C1 segment of cervical spinal cord (tissue), 14 donors: ENCODE measurements at places on chromosomes 6 and 20.

- no peak for DNase-seq
These were observed 16.9 kb downstream of the CGAS start for GRCh38 chr6:73435236-73435635.

DNA sequence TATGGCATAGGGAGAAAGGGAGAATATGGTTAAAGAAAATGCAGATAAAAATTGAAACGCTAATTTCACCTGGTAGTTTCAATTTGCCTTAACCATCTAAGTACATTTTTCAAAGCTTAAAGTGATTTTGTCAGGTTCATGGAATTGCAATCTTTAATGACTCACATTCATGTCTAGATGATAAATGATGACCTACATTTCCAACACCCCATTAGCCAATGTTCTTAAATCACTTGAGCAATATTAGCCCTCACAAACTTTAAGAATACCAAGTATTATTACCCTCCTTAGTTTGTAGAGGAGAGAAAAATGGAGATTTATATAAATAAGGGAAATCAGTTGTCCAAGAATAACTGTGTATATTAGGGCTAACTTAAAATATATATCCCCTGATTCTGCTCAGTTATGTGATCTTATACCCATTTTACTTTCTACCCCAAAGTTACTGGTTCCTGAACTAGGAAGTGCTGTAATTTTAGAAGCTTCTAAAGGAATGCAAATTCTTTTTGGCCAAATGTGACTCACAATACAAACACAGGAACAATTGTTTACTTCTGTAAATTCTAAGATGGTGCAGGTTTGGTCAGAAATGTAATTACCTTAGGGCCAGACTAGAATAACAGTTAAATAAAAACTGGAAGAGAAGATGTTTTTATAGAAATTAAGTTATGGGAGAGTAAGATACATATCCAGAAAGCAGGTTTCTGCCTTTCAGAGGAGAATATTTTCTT lies 34.5 kb downstream of the TPBG start:
- DNase-seq, result no peak

GRCh38 chr6:13527671-13528056 lies 40.3 kb upstream of the GFOD1 start:
- no peak for DNase-seq

- DNase-seq, result no peak
These were observed 13.6 kb downstream of the KCNK5 start for GRCh38 chr6:39215640-39216158.

GRCh38 chr6:100879317-100879716 lies 1.8 kb downstream of the ASCC3 start:
- no peak for DNase-seq

DNA sequence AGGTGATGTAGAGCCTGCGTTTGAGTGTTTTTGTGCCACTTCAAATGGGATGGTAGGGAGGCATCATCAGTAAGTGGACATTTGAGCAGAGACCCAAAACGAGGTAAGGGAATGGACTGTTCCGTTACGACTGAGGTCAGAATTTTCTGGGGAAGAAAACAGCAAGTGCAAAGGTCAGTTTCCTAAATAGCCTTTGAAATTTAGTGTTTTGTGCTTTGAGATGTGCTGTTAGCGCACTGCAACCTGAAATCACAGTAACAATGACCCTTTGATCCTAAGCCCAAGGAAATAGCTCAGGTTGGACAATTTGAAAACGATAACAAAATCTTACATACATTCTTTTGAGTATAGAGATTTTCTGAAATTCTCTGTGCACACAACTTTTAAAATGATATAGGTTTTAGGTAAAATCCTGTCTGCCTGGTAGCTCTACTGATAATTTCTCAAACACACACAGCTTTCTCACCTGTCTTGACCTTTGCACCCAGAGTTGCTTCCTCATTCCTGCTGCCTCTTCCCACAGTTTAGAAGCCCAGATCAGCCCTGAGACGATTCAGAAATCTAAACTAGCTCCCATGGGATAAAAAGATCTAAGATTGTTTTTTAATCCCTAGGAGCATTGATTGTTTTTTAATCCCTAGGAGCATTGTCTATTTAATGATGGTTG lies 22.1 kb downstream of the DCBLD1 start:
- no peak for DNase-seq

DNA sequence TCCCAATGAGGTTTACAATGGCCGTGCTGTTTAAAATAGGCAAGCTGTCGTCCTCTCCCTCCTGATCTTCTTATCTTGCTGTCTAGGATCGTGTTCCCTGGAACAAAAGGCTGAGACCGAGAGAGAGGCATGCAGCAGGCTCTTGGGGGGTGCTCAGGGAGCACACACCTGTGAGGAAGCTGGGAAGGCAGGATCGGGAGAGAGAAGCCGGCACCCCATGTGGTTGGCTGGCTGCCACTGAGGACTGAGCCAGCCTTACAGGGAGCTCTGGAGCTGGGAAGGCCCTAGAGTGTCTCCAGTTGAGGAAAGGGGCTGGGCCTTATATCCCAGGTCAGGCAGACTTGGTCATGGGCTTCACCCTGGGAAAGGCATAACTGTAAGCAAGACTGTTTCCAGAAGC lies 184.2 kb downstream of the LY86 start:
- DNase-seq, result no peak

- DNase-seq, result no peak
These were observed 371.1 kb downstream of the FOXA2 start for GRCh38 chr20:22213271-22213670.

DNA sequence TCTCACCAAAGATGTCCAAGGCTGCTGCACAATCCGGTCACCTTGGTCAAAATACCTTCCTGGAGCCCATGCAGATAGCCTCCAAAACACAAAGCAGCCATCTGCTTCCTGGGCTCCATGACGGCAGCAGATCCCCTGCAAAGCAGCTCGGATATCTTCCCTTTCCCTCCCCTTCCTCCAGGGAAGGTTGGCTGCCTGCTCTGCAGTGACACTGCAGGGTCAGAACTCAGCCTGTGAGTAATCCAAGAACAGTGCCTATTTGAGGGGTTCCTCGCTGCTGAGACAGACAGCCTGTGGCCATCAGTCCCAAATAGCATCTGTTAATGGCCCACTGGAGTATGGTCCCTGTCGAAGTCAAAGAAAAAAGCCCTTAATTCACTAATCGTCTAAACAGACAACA lies 270.8 kb downstream of the PREX1 start:
- no peak for DNase-seq

- DNase-seq, result no peak
These were observed 293.7 kb downstream of the BTBD3 start for GRCh38 chr20:12211361-12211760.

- DNase-seq, result no peak
These were observed 60.6 kb downstream of the TOX2 start for GRCh38 chr20:43975096-43975768.

- no peak for DNase-seq
These were observed 23.4 kb upstream of the SCGN start for GRCh38 chr6:25628471-25629197.

GRCh38 chr6:66556936-66557335 lies 849.9 kb upstream of the EYS start:
- no peak for DNase-seq

DNA sequence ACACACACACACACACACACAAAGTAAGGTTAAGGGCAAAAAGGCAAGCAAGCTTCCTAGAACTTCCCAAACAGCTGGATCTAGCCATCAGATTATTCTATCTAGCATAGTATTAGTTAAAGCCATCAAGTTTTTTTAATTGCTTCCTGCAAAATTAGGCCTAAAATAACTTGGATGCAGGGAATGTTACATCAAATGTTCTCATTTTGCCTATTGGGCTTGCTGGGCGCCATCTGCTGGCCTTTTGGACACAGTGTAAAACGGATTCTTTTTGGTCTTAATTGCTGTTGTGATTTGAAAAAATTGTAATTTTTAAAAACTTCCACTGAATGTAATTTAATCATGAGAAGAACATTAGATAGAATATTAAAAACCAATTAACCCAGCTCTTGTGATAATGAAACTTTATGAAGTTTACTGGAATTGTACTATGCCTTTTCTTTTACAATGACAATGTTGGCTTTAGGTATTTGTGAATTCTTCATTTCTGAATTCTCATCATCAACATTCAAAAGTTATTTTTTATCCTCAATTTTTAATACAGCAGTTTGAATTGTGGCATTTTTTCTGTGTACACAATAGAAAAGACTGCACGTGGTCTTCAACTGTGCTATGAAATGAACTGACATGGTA lies 6.8 kb downstream of the MKKS start:
- peak; percentile 5 for DNase-seq

DNA sequence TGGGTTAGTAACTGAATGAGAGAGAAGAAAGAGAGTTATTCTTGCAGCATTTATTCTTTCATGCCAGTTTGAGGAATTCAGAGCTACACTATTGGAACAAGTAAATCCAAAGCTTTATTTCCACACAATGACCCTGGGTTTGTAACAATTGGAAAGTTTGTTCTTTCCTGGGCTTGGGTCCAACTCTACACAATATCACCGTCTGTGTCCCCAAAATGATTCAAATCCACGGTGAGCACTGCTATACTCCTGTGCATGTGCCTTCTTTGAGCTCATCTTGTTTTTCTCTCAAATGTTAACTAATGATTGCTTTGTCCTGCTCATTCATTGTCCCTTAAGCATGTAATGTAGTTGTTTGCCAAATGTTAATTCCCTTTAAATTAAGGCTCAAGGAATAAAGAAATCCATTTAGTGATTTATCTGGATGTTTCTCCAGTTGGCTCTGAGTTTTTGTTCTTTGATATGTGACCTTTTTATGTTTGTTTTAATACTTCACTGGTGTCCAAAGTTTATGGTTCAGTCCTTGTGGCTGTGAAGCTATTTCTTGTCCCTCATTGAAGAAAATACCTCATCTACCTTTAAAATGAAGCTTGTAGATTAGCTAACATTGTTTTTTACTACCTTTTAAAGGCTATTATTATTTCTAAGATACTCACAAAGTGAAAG lies 20.5 kb upstream of the CRISP3 start:
- DNase-seq, result no peak

GRCh38 chr20:45959956-45960630 lies 11.9 kb downstream of the ZNF335 start:
- no peak for DNase-seq

GRCh38 chr6:126427713-126428112 lies 87.8 kb downstream of the CENPW start:
- DNase-seq, result no peak

- DNase-seq, result no peak
These were observed 383.9 kb downstream of the PLCB1 start for GRCh38 chr20:8515810-8516435.

DNA sequence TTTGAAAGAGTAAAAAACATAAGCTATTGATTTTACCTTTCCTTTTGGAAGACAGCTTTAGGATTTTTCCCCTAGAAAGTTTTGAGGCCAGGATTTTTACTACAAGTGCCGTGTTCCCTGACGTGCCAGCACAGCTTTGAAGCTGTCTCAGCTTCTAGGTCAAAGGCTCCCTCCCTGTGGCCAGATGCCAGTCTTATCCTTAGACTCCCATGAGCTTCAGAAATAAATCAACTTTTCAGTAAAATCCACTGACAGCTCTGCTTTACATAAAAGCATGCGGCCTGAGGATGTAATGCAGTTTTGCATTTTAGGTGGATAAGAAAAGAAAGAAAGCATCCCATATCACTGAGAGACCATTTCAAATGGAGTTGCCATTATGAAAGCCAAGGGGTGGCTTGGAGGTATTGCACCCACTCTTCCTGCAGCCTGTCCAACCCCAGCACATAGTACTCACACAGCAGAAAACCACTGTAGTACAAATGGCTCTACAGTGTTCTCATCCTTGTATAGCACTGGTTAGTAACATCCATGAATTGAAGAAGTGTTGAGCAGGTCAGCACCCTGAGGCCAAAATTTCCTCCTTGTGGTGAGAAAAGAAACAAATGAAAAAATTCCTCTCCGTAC lies 15.2 kb upstream of the ATXN1 start:
- no peak for DNase-seq

- DNase-seq, result no peak
These were observed 97.6 kb downstream of the ESR1 start for GRCh38 chr6:151905072-151905471.

DNA sequence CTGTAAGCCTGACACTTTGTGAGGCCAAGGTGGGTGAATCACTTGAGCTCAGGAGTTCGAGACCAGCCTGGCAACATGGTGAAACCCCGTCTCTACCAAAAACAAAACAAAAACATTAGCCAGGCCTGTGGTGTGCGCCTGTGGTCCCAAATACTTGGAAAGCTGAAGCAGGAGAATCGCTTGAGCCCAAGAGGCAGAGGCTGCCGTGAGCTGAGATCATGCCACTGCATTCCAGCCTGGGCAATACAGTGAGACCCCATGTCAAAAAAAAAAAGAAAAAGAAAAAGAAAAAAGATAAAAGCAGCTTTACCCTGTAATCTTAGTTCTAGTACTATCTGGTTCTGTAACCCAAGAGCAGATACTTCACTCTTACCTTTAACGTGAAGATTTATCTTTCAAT lies 27.6 kb downstream of the SSR1 start:
- no peak for DNase-seq

- DNase-seq, result no peak
These were observed at the start of gene OTOR for GRCh38 chr20:16748308-16748900. TSS of gene OTOR (plus strand) at chr20:16748358. CDS start at chr20:16748402, 44 bp downstream.

GRCh38 chr6:5160206-5160605 lies 75.1 kb downstream of the PPP1R3G start:
- no peak for DNase-seq

DNA sequence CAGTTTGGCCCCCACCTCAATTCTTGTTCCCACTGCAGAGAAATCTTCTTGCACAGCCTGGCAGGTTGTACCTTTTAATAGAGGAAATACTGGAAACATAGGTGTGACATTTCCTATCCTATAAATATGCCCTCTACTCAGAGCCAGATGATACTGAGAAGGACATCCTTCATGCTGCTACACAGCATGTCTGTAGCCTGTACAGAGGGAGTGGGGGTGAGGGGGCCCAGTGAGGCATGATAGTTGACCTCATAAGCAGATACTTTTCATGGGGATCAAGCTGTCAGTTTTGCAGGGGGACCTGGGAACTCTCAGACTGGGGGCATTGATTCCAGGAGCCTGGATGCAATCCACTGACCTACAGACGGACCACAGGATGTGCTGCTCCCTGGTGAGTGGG lies 96.2 kb upstream of the TOP1 start:
- no peak for DNase-seq

GRCh38 chr6:167532410-167533288 lies 207.8 kb downstream of the TTLL2 start:
- no peak for DNase-seq

DNA sequence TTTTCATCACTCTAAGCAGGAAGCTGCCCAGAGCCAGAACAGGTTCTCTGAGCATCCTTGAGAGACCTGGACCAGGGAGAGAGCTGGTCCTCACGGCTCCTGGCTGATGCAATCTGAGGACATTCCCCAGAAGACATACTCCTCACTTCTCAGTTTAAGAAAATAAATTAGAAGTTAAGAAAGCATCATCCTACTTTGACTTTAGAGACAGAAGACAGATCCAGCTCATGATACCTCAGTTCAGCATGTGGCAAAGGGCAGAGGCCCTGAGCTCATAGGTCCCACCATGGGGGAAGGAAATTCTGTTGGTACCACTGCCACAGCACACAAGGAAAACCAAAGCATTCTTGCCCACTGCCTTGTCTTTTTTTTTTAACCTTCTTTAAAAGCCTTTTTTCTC lies 378.1 kb upstream of the JARID2 start:
- DNase-seq, result no peak

- no peak for DNase-seq
These were observed 169.7 kb downstream of the MYLK4 start for GRCh38 chr6:2581011-2581410.
